ENCODE measurements at places on chromosomes 12 and 14.

DNA sequence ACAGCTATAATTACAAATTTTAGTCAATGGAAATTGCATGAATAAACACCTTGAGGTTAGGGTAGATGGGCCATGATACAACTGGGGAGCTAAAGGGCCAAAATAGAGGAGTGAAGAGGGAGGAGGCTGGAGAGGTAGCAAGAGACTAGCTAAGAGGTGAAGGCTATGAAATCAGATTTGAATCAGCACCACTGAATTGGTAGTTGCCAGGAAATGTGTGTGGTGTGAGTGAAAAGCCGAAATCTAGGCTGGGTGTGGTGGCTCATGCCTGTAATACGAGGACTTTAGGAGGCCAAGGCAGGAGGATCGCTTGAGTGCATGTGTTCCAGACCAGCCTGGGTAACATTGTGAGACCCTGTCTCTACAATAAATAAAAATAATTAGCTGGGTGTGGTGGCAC, 22.7 kb downstream of the YY1 start:
- DNase-seq: no peak

GRCh38 chr12:26839512-26839911, 6.5 kb upstream of the ITPR2 start:
- DNase-seq: no peak

DNA sequence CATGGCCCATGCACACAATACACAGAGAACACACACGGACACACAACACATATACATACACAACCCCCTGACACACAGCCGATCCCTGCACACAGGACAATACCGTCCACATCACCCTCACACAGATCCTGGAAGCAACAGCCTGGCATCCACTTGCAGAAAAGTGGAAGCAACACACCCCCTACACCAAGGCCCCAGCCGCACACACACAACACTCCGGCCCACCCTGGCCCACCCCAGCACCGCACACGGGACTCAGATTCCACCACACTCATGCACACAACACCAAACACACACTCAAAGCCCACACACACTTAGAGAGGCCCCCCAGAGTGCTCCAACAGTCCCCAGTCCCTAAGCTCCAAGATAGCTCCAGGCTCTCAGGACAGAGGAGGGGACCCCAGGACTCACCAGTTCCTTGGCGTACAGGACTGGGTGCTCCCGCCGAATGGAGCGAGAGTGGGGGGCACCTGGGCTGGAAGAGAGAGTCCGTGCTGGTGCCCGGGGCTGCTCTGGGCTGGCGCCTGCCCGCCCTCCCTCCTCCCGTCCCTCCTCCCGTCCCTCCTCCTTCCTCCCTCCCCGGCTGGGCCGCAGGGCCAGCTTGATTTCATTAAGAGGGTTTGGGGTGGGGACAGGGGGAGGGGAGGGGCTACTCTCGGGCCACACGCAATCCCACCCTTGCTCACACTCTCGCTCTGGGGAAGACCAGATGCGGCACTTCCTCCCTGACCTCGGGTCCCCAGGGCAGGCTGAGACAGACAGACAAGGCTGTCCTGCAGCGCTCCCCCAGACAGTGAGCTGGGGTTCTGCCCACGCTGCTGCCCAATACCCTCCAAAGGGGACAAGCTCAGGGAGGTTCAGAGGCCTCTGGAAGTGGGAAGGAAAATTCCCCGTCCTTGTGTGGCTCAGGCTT, at the start of gene TMEM119:
TMEM119 (minus strand) TSS at position 526 of the 913 bp plus-strand sequence. CDS start 5,701 bp downstream, outside the sequence.
- peak; percentile 85 for DNase-seq

GRCh38 chr14:69543341-69544115, 31.1 kb downstream of the CCDC177 start:
- peak; percentile 26 for DNase-seq

- peak; percentile 77 for DNase-seq
Observed at GRCh38 chr12:108833757-108834472, 23.5 kb downstream of the SSH1 start.

GRCh38 chr14:104095426-104096310, 10.2 kb downstream of the ASPG start:
- no peak for DNase-seq

GRCh38 chr12:110932046-110932445, 11.7 kb upstream of the MYL2 start:
- DNase-seq: no peak

- DNase-seq: no peak
Observed at GRCh38 chr12:108757856-108758255, 26.5 kb upstream of the CORO1C start.

DNA sequence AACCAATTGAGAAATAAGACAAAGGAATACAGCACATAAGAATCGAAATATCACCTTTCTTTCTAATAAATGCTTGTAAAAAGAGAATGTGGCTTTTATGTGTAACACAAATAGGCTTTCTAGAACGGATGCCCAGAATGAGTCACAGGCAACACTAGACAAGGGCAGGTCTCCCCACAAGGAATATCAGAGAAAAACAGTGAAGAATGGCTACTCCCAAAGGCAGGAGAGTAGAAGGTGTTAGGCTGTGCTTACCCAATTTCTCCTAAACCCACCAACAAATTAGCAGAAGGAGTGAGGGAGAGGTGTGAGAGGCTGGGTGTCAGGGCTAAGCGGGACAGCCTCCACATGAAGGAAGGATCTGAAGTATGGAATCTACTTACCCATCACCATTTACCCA, 55.2 kb downstream of the GALNT4 start:
- no peak for DNase-seq

- no peak for DNase-seq
Observed at GRCh38 chr12:68461645-68462044, 129.5 kb upstream of the MDM1 start.
